ENCODE measurements at places on chromosomes 13 and 19.

DNA sequence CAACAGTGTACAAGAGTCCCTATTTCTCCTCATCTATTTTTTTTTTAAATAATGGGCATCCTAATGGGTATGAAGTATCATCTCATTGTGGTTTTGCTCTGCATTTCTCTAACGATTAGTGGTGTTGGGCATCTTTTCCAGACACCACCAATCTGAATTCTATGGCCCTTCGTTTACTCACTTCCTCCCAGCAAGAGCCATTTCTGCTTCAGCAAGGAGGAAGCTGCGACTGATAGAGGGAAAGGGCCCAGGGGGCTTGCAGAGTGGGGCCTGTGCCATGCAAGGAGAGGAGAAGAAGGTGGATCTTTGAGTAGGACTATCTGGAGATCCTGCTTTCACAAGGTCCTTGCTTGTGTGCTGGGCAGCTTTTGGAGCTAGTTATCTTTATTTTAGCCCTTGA is 58.0 kb downstream of the USPL1 start:
- DNase-seq, result no peak

- no peak for DNase-seq
Measured at GRCh38 chr13:19156013-19156825, 25.4 kb downstream of the TUBA3C start.

DNA sequence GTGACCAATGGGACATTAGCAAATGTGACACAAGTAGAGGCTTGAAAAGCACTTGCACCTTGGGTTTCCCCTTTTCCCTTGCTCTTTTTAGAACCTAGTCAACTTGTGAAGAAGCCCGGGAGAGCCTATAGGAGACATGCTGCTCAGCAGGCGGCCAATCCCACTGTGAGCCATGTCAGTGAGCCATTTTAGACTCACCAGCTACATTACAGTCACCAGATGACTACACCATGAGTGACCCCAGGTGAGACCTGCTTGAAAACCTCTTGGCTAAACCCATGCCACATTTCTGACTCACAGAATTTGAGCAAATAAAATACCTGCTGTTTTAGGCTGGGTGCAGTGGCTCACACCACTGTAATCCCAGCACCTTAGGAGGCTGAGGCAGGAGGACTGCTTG is 317.5 kb downstream of the KLF12 start:
- no peak for DNase-seq

GRCh38 chr19:32675720-32676185 is at the start of gene RGS9BP:
RGS9BP (plus strand) TSS chr19:32675848; CDS start chr19:32676264, 416 bp downstream.
- DNase-seq, result peak; percentile 57

DNA sequence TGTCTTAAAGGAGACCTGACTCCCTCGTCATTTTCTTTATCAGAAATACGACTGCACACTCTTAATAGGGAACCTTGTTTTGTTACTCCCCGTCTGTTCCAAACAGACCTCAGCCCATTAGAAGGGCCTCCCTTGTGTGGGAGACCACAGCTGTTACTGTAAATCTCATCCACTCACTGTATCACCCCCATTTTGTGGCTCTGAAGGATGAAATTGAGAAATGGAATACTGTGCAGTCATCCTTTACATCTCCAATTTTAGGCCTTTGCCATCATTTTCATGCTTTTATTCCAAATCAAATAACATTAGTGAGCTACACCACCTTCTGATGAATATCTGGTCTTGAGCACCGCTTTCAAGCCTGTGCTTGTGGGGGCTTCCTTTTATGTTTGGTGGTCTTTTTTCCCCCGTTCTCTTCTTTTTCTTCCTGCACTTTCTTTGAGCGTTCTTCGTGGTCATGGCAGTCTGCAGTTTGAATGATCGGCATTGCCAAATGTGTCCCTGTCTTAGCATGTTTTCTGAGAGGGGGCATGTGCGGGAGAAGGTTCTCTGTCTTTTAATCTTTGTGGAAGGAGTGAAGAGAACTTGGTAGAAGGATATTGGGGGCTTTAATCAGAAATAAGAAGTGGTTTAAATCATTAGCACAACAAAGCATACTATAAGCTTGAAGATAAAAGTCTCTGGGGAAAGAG is 65.8 kb downstream of the GGACT start:
- DNase-seq, result no peak

DNA sequence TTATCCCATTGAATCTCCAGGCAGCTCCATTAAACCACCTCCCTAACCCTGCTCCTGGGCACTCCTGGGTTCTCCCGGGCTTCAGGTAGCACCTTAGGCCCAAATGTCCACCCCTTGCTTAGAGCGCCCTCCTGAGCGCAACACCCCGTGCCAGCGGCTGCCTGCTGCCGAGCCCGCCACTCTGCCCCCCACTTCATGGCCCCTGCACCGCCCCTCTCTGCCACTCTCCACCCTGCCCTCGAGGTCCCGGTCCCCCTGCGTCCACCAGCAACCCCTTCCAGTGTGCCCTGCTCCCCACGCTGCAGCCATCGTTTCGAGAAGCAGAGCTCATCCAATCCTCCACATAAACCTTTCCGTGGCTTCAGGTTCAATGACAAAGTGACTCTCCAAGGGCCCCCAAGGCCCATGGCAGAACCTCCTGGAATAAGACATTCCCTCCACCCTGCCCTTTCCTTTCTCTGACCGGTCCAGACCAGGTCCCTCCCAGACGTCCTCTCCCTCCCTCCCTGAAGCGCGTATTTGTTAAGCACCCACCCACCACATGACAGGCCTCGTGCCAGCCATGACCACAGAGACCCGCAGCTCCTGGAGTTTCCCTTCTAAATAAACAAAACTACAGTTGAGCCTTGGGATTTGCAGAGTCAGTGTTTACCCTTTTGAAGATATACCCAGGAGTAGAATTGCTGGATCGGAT is 66.6 kb downstream of the ARHGEF18 start:
- no peak for DNase-seq

DNA sequence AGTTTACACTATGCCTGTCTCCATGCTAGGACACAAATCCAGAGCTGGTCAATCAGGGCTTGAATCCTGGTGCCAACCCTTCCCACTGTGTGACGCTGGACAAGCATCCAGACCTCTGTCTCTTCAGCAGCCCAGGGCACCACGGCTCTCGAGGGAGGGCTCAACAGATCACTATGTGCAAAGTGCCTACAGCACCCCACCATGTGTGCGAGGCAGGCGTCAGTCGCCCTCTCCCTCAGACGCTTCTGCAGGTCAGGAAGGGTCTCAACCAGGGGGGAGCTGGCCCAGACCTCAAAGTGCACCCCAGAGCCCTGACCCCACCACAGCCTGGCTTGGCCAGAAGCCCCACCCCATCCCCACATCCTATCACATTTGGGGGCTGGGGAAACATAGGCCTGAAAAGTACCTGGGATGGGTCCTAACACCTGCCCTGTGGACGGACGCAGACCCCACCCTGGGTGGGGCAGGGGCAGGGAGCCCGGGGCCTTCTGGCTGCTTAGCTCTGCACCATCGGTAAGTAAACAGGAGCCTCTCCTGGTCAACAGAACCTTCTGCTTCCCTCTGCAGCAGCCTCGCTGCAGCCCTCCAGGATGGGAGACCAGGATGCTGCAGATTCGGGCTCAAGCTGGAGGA is 2.9 kb upstream of the C2CD4C start:
- no peak for DNase-seq

GRCh38 chr13:114071410-114071809 is 61.0 kb downstream of the RASA3 start:
- DNase-seq, result no peak

DNA sequence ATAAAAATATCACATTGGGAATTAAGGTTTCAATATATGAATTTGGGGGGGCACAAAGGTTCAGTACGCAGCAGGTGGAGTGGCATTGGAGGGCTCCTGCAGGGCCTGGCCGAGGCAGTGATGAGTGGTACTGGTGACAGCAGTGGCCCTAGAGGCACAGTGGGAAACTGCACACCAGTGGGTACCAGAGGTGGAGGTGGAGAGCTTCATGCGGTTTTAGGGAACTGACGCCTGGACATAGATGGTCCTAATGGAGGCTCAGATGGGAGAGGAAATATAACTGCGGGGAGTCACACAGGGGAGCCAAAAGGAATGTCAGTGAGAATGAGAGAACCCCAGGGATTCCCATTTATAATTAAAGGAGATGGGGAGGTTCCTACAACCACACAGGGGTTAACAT is 156.2 kb downstream of the COG6 start:
- no peak for DNase-seq

GRCh38 chr19:629961-630714 is 3.2 kb downstream of the POLRMT start:
- no peak for DNase-seq

DNA sequence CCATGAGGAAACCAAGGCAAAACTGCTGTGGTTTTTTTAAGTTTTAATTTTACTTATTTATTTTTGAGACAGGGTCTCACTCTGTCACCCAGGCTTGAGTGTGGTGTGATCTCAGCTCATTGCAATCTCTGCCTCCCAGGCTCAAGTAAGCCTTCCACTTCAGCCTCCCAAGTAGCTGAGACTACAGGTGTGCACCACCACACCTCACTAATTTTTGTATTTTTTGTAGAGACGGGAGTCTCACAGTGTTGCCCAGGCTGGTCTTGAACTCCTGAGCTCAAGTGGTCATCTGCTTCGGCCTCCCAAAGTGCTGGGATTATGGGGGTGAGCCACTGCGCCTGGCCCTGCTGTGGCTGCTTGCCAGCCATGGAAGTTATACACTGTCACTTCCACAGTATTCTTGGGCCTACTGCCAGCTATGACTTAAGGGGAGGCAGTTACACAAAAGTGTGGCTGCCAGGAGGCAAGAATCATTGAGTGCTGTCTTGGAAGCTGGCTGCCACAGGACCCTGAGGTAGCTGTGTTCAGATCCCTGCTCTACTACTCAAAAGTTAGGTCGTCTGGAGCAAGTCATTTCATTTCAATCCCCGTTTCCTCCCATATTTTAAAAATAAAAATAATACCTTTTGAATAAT is 12.7 kb downstream of the FARP1 start:
- DNase-seq, result no peak

DNA sequence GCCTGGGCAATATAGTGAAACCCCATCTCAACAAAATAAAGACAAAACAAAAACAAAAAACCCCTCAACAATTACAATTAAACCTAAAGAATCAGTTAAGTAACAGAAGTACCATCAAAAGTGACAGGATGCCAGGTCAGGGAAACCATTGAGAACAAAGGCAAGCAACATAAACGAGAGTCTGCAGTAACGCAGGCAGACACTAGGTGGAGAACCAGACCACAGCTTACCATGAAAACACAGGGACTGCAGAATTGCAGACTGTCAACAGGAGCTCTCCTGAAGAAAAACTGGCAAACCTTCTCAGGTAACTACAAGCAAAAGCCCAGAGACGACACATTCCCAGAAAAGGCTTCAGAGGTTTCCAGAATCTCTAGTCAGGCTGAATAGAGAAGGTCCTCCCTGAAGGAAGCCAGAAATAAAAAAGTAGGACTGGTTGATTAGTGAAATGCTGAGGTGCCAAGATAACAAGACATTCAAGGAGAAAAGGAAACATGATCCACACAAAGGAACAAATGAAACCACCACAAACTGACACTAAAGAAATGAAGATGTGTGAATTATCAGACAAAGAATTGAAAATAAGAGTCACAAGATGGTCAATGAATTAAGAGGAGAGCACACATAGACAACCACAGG is 2.2 kb upstream of the ZNF665 start:
- DNase-seq, result peak; percentile 41

DNA sequence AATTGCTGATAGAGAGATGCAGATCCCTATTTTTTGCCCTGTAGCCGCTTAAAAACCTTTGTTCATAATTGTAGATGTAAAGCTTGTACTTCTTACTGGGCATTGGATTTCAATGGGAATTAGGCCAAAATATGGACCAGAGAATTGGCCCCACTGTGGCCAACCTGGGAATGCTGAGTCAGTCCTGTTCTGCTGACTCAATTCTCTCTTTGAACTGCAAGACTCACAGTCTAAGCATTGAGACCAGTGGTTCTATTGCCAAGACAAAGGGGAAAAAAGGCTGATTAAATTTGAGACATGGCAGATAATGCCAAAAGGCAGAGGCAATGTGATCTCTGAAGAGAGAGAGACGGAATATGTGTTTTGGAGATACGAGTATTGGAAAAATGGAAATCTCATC is 72.5 kb upstream of the UBL3 start:
- DNase-seq, result no peak

- DNase-seq, result no peak
Measured at GRCh38 chr13:105403086-105403485, 1132.4 kb downstream of the EFNB2 start.

DNA sequence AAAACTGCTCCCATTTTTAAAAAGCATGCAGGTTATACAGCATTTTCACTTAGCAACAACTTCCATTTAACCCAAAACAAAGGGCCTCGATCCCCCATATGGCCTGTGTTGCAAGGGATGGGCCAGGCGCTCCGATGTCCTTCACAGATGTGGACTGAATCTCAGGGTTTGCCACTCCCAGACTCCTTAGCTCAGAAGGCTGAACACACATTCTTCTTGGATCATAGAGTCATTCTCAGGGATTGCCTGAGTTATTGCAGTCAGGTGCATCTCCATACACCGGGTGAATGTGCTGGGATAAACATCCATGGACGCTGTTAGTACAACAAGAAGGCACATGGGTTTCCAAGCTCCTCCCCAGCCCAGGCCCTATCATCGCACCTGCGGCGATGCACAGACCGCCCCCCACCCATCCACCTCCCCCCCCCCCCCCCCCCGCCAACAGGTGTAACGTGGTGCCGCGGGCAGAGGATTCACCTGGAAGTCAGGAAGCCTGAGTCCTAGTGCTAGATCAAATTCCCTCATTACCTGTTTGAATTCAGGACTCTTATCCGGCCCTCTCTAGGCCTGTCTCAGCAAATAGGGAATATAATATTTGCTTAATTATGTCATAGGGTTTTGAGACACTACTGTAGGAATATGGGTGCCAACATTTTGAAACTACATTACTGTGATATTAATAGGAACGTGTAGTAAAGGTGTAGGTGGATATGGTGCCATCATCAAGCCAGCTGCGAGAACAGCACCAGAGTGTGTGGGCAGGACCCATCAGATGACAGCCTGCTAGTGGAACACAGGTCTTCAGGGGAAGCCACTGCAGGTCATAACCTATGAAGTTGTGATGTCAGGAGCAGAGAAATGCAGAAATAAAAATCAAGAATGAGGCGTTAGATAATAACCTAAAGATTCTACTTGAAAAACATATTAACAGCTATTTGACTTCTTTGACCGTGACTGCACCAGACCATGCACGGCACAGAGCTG is 110.9 kb downstream of the SACS start:
- no peak for DNase-seq
